Suppressor macrophage treated with lipopolysaccharide for 1 hour (primary cell): ENCODE measurements at places on chromosomes 11 and 22.

DNA sequence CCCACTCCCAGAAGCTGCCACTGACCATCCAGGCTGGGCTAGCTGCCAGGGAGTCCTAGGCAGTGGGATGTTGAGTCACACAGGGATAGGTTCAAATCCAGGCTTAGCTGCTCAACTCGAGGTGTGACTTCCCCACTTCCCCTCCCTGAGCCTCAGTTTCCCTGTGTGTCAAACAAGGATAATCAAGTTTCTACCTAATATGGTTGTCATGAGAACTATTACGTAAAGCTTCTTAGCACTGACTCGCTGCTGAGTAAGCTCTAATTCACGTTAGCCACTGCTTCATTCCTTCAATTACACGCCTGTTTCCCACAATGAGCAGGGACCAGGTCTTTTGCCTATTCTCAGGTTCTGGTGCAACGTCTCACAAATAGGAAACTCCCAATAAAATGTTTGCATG, 67.7 kb downstream of the SEZ6L start:
- no peak for DNase-seq

- DNase-seq: no peak
These were observed 98.4 kb upstream of the OR9G4 start for GRCh38 chr11:56846631-56847576.

- no peak for DNase-seq
These were observed 1.3 kb downstream of the RAB38 start for GRCh38 chr11:88173956-88174355.

DNA sequence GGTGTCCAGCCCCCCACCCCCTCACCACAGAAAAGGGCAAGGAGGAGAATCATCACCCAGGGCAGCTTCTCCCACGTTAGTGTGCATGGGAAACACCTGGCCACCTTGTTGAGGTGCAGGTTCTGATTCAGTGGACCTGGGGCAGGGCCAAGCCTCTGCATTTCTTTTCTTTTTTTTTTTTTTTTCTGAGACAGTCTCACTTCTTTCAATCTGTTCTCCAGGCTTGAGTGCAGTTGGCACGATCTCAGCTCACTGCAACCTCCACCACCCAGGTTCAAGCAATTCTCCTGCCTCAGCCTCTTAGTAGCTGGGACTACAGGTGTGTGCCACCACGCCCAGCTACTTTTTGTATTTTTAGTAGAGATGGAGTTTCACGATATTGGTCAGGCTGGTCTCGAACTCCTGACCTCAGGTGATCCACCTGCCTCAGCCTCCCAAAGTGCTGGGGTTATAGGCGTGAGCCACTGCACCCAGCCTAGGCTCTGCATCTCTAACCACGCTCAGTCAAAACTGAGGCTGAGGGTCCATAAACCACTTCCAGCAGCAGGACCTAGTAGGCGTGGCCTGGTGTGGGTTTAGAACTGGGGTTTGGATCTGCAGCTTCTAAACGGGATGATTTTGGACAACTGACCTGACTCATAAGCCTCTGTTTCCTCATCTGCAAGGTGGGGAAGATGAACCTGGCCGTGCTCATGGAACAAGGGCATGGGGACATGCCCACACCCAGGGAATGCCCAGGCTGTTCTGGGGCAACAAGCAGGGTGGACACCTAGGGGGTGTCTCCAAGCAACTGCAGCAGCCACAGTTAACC, 734 bp downstream of the ZP1 start:
- DNase-seq: no peak

DNA sequence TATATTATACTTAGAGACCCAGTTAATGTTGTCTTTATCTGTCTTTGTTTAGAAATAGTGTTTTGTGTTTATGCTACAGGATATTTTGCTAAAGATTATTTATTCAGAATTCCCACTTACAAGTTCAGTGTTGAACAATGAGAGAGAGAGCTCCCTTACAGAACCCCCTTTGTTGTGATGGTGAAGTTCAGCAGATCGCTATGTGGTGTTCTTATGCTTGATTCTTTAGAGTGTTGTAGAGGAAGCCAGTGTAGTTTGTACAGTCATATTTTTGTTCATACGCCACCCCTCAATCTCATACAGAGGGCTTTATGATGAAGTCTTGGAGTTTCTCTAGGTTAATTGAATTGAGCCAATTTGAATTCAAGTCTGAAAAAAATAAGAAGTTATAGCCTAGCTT, 150.2 kb downstream of the TMEM135 start:
- no peak for DNase-seq

- DNase-seq: no peak
These were observed 66.1 kb downstream of the FAM76B start for GRCh38 chr11:95723361-95723942.

GRCh38 chr11:5366856-5367255, 15.5 kb downstream of the OR51B6 start:
- DNase-seq: no peak

DNA sequence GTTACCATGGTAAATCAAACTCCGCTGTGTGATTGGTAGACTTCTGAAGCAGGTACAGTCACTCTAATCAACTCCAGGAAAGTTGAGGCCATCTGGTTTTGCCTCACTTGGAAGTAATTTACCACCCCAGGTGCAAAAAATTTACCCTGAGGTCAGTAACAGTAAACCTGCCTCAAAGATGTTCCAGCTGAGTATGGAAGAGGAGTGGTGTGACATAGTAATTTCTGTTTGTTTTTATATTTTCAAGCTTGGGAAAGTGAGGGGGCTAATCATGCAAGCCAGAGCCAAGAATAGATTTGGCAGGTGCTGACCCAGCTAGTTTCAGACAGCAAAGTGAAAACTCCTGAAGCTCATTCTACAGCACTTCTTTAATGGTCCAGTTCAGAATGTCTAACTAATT, 691.6 kb downstream of the NTM start:
- DNase-seq: no peak

- peak; percentile 71 for DNase-seq
These were observed 9.5 kb downstream of the RBMXL2 start for GRCh38 chr11:7098235-7098832.

DNA sequence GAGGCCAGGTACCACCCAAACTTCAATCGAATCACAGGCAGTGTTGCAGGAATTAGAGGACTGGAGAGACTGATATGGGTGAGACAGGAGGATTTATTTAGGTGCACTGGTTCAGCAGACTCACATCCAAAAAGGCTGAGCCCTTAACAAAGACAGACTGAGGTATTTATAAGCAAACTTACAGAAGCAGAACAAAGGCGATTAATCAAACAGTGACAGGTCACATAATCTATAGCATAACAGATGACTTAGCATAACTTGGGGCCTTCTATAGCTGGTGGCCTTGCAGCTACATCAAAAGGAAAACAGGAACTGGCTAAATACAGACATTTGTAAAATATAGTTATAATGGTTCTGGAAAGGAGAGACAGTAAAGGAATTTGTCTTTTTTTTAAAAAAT, 2.1 kb downstream of the APOBEC3B start:
- no peak for DNase-seq
